ENCODE measurements at places on chromosomes 7 and 10.
A peak's percentile ranks its signal among the peaks of the same experiment; 100 is the strongest.

- no peak for DNase-seq
These were observed 119.9 kb downstream of the MGMT start for GRCh38 chr10:129586898-129587443.

DNA sequence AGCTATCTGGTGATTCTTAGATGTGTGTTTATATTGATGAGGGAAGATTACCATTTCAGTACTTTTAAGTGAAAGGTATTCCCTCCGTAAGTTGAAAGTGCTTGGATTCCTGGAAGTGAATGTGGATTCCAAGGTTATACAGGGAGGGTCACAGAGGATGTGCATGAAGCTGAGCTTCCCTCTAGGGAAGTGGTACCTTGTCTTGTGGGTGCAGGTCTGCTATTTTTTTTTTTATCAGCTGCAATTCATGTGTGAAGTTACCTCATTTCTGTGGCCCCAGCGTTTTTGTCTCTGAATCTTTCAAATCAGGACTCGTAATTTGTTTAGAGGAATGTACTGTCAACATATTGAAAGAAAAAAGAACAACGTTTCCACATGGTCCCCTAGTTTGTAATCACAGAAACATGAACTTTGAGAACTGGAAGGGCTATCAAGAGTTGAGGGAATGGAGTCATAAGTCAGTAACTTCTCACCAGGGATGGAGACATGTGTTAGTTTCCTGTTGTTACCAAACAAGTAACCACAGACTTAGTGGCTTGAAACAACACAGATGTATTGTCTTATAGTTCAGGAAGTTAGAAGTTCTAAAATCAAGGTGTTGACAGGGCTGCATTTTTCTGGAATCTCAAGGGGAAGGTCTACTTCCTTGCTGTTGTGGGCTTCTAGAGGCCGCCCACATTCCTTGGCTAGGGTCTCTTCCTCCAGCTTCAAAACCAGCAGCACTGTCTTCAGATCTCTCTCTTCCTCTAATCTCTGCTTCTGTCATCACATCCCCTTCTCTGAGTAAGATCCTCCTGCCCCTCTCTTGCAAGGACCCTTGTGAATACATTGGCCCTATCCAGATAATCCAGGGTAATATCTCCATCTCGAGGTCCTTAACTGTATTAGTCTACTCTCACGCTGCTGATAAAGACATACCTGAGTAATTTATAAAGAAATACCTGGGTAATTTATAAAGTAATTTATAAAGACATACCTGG, 64.4 kb downstream of the RAB18 start:
- DNase-seq = peak; percentile 95

- peak; percentile 81 for DNase-seq
These were observed 190.8 kb upstream of the TMEM196 start for GRCh38 chr7:19964246-19964645.

GRCh38 chr7:45133352-45133751, 21.9 kb upstream of the TBRG4 start:
- DNase-seq = no peak

GRCh38 chr10:126691456-126691855, 21.0 kb upstream of the C10orf90 start:
- no peak for DNase-seq
